ENCODE measurements at places on chromosomes 13 and 19.

- DNase-seq = peak; percentile 80
Observed at GRCh38 chr19:48489608-48490216, 20.5 kb downstream of the CYTH2 start.

DNA sequence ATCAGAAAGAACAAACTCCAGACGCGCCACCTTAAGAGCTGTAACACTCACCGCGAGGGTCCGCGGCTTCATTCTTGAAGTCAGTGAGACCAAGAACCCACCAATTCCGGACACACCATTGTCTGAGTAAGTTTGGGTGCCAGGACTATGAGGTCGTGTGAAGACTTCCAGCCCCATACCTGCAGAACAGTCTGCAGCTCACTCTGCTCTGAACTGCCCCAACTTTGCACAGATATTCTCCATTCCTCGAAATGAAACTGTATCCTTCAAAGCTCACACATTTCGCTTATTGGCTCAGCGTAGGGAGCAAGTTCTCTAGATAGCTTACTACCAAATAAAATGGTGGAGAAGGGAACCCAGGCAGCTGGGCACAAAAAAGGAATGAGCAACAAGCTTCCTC, 2.6 kb upstream of the CYP4F2 start:
- no peak for DNase-seq

- peak; percentile 73 for DNase-seq
Observed at GRCh38 chr19:55418185-55418584, 10.6 kb upstream of the UBE2S start.

- DNase-seq = no peak
Observed at GRCh38 chr13:66137384-66137783, 1092.8 kb downstream of the PCDH9 start.

DNA sequence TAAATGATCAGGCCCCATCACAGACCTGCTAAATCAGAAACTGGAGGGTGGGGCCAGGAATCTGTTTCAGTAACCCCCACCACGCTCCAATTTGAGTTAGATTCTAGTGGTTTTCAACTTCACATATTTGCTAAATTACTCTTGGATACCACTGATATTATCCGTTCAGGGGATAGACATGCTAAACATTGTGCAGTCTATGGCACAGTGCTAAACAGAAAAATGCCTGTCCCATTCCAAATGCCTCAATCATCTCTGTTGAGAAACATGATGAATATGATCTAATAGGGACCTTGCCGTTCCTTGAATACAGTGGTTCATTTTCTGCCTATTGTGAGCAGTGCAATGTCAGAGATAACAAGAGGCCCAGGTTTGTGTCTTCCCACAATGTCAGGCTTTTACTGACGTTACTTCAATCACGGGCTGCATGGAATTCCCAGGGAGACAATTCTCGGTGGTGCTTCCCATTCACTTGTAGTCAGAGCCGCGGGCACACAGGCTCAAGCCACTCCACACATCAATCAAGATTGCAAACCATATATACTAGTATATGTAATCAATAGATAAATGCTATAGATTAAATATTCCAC, 52.7 kb downstream of the MYO16 start:
- no peak for DNase-seq

DNA sequence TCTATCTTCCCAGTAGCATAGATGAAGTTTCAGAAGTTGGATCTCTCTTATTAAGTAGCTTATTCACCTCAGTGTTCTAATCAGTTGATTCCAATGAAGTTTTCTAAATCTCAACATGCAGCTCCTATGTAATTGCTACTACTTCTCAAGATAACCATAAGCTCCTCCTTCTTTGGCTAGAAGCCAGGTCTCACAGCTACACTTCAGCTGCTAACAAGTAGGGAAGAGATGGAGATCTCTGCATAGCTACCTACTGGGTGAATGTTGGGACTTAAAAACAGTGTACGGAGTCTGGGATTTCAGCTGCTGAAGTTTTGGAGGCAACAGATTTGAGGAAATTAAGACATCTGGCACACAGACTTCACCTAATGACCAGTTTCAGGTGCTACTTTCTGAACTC, 661.0 kb downstream of the SLITRK1 start:
- no peak for DNase-seq

GRCh38 chr13:31057403-31058033, 104.2 kb downstream of the HSPH1 start:
- DNase-seq = no peak

DNA sequence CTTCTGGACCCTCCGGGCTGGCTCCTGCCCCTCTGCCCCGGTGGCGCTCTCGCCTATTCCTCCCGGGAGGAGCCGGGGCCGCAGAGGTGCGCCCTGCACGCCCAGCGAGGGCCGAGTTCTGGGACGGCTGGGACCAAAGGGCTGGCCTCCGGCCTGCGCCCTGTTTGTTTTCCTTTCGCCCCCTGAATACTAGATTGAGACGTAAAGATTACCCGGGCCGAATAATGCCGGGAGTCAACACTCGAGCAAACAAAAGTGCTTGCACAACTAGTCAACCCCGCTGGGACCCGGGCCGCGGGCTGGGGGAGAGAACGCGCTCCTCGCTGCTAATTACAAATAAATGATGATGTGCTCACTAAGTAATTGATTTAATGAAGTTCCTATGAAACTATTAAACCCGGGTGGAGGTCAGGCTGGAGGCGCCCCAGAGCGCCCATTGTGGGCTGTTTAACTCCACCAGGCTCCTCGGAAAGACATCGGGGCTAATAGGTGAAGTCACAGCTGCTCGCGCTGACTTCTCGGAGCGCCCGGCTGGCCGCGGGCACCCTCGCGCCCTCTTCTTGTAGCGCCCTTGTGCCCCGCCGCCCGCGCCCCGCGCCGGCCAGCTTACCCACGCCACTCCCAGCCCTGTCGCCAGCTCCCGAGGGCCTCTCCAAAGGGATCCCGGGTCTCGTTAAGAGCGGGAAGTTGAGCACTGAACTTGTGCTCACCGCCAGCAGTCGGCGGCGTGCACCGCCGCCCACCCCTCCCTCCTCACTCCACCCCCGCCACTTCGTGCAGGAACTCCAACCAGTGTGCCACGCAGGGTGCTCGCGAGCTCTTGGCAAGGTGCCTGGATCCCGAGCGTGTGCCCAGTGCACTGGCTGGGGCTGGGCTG, 14.9 kb downstream of the ZIC5 start:
- DNase-seq = no peak

GRCh38 chr19:56139847-56140582, 1.1 kb upstream of the ZNF444 start:
- DNase-seq = no peak

GRCh38 chr19:1407528-1408299, at the start of gene DAZAP1:
Gene DAZAP1 (plus strand): TSS chr19:1407586. CDS start chr19:1407774, 188 bp downstream.
- peak; percentile 43 for DNase-seq

DNA sequence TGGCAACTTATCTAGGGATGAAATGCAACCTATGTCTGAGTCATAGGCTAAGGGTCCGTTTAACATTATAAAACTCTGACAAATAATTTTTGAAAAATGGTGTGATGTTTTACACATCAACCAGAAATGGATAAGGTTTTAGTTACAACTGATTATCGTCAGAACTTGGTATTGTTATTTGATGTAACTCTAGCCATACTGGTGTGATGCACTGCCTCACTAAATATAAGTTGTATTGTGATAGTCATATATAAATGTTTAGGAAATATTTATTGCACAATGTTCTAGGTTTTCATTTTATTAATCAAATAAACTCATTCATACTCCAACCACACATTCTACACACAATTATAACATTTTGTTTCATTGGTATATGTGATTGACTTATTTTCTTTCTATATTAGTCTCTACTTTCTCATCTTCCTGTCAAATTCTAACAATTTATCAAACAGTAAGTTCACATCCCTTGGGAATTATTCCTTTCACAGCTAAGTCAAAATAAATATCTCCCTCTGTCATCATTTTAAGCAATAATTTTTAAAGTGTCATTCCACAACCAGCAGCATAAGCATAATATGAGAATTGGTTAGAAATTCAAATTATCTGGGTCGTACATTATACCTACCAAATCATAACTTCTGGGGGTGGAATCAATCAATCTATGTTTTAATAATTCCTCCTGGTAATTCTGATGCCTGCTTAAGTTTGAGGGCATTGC, 873.9 kb downstream of the SLITRK1 start:
- DNase-seq = no peak

- DNase-seq = peak; percentile 61
Observed at GRCh38 chr13:27035892-27036235, 135.7 kb downstream of the USP12 start.

DNA sequence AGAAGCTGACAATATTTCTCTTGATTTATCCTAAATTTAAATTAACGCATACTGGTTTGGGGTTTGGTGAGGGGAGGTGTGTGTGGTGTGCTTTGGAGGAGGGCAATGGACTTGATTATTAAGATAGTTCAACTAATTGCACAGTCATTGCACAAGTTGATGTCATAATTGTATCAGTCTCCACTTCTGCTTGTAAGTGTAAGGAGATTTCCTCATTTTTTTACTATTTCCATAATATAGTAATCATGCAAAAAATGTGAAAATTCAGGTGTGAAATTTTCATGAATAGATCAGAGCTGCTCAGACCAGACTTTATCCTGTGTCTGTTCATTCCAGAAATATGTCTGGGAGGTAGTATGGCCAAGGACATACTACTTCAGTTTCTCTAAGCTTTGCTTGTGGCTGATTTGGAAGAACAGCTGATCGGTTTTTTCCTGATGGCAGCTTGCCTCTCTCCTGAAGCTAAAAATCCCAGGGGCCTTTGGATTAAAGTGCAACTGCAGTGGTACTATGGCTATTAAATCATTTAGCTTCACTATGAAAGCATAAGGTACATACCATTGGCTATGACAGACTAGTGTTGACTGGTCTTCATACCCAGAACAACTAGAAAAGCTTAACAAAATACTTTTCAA, 201.8 kb upstream of the MIR17HG start:
- no peak for DNase-seq

DNA sequence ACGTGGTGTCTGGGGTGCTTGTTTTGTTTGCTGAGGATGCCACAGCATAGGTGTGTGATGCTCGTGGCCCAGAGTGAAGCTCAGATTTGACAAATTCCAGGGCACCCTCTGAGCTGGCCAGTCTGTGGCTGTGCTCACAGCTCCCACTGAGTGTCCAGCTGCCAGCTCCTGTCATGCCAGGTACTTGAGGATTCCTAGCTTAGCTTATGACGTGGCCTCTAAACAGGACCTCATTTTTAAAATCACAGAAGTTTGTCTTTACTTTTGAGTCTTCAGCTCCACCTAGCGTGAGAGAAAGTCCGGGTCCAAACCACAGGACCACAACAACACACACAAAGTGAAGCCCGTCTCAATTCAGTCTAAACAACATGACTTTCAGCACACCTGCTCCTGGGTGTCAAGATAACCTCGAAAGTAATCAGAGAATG, 117.3 kb downstream of the RAB20 start:
- no peak for DNase-seq

DNA sequence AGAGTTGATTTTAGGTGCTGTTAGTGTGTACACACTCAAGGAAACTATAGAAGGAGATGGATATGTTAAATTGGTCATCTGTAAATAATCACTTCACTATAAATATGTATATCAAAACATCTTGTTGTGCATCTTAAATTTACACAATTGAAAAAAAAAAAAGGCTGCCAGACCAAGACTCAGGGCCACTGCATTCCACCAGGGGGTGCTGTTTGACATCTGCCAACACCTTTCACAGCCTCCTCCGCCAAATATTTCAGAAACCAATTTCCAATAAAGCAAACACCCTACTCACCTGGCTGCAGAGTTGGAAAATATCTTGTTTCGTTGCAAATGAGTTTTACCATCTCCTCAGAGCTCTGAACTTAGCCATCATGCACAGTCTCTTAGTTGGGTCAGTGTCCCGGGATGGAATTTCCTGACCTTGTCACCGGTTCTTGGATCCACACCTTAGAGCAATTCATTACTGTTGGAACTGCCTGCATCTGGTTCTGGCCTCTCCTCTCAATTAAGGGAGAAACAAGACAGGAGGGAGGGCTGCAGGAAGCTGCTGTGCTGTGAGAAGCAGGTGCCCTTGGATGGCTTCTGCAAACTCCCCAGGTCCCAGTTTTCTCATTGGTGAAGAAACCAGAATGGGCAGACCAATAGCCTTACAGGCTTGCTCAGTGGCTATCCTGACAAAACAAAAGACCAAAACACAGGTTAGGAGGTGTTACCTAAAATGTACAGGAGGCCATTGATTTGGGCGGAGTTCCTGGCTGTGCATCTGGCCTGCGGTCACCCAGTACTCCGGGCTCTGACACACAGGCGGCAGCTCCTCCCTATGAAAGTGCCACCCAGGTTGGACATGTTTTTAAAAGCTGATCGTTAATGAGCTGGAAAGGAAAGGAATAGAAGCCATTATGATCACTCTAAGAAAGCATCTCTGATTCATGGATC, 746.6 kb downstream of the UQCRFS1 start:
- DNase-seq = peak; percentile 79

DNA sequence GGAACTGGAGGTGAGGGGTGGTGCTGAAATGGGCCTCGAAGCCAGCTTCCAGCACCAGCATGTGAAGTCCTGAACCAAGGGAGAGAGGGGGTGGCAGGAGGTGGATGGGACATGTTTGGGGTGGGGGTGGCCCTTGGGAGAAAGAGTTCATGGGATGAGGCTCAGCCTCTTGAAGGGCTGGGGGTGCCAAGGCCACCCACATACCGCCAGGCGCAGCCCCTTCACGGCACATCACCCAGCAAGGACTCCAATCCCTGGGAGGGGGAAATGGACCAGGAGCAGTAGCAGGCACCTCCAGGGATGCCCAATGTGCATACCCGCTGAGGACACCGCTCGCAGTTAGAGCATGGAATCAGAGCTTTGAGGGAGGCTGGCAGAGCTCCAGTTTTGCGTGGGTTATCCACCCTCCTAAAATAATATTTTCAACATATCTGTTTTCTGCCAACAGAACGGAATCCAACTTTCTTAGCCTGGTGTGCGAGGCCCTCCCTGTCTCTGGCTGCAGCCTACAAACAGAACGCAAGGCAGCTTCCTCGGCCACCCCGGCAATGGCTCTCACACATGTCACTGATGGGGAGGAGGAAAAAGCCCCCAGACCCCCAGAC, 140.5 kb upstream of the VSTM2B start:
- no peak for DNase-seq

- DNase-seq = no peak
Observed at GRCh38 chr19:51891193-51891747, 3.5 kb upstream of the ZNF577 start.

DNA sequence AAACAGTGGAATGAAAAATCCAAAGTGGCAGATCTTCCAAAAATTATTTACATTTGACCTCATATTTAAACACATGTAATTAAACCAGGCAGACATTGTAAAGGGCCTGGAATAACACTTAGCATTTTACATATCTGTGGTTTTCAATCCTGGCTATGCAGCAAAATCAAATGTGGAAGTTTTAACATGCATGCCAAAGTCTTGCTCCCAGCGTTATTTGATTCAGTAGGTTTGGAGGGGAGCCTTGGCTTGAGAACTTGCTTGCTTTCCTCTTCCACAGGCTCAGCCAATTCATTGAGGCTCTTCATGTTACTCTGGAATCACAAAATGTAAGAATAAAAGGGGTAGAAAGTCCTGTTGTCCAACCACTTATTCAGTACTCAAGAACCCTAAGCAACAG, 42.5 kb upstream of the INTS6 start:
- no peak for DNase-seq

GRCh38 chr13:76764429-76764828, 121.8 kb downstream of the KCTD12 start:
- DNase-seq = no peak

Measured in urothelium cell line (cell line).